A549 treated with dexamethasone at 1 μM for 4 hours (cell line): ENCODE measurements at places on chromosomes 5 and 9. TPM values are rescaled to one million over a fixed set of nuclear protein-coding genes. Genes with fewer than 3 reads are reported as not detected.

BTNL9 gene
- total RNA-seq: 0.67 to 1.2 TPM (median 1.0 TPM) in 5 replicates

TYRP1 gene
- total RNA-seq: not detected in 5 replicates

TSTD2 gene
- total RNA-seq: 7.9 to 12.0 TPM (median 11.0 TPM) in 5 replicates

SMIM15 gene
- total RNA-seq: 67.9 to 86.4 TPM (median 76.1 TPM) in 5 replicates

FBXO4 gene
- 5.4 to 7.7 TPM (median 7.1 TPM) in 5 replicates for total RNA-seq

MAN1B1 gene
- 36.8 to 53.3 TPM (median 51.6 TPM) in 5 replicates for total RNA-seq

CMYA5 gene
- total RNA-seq: 0.08 to 0.28 TPM (median 0.09 TPM) in 5 replicates

EGFLAM gene
- total RNA-seq: 0.18 to 0.47 TPM (median 0.20 TPM) in 5 replicates

GABRA1 gene
- not detected in 5 replicates for total RNA-seq

MRNIP gene
- 13.8 to 22.5 TPM (median 18.9 TPM) in 5 replicates for total RNA-seq

DND1 gene
- total RNA-seq: 0.37 to 0.72 TPM (median 0.49 TPM) in 5 replicates

FUT7 gene
- total RNA-seq: 0.04 to 0.10 TPM (median 0.05 TPM) in 4 of 5 replicates, not detected in the other

CORO2A gene
- 1.5 to 2.2 TPM (median 1.9 TPM) in 5 replicates for total RNA-seq

SOHLH1 gene
- 0.06 to 0.11 TPM in 2 of 5 replicates, not detected in the others for total RNA-seq

QRFP gene
- total RNA-seq: 0.06 TPM in 1 of 5 replicates, not detected in the others

OMD gene
- not detected in 5 replicates for total RNA-seq

TMEM252 gene
- total RNA-seq: not detected in 5 replicates

JAKMIP2 gene
- total RNA-seq: not detected in 5 replicates

MEF2C gene
- 0.01 to 0.02 TPM (median 0.01 TPM) in 3 of 5 replicates, not detected in the others for total RNA-seq

PCDHB5 gene
- total RNA-seq: 1.1 to 1.6 TPM (median 1.4 TPM) in 5 replicates

IFNE gene
- total RNA-seq: 0.49 to 0.83 TPM (median 0.73 TPM) in 5 replicates

NUTM2F gene
- not detected in 5 replicates for total RNA-seq

SPARC gene
- 15.7 to 25.9 TPM (median 23.0 TPM) in 5 replicates for total RNA-seq

SHLD3 gene
- total RNA-seq: 1.5 to 3.0 TPM (median 2.1 TPM) in 5 replicates

PPIP5K2 gene
- total RNA-seq: 18.4 to 28.6 TPM (median 24.2 TPM) in 5 replicates

CDX1 gene
- not detected in 5 replicates for total RNA-seq

GRM6 gene
- total RNA-seq: not detected in 5 replicates

AFAP1L1 gene
- 10.3 to 15.2 TPM (median 13.4 TPM) in 5 replicates for total RNA-seq

N4BP3 gene
- total RNA-seq: 0.74 to 0.95 TPM (median 0.87 TPM) in 5 replicates

IER5L gene
- 18.9 to 37.6 TPM (median 36.3 TPM) in 5 replicates for total RNA-seq

TPM2 gene
- total RNA-seq: 663 to 742 TPM (median 711 TPM) in 5 replicates

PTGS1 gene
- 1.4 to 2.3 TPM (median 1.8 TPM) in 5 replicates for total RNA-seq

CTXN3 gene
- not detected in 5 replicates for total RNA-seq

EQTN gene
- total RNA-seq: 0.20 to 0.21 TPM in 2 of 5 replicates, not detected in the others

FCN2 gene
- not detected in 5 replicates for total RNA-seq
